ENCODE measurements at places on chromosomes 6 and 20.

DNA sequence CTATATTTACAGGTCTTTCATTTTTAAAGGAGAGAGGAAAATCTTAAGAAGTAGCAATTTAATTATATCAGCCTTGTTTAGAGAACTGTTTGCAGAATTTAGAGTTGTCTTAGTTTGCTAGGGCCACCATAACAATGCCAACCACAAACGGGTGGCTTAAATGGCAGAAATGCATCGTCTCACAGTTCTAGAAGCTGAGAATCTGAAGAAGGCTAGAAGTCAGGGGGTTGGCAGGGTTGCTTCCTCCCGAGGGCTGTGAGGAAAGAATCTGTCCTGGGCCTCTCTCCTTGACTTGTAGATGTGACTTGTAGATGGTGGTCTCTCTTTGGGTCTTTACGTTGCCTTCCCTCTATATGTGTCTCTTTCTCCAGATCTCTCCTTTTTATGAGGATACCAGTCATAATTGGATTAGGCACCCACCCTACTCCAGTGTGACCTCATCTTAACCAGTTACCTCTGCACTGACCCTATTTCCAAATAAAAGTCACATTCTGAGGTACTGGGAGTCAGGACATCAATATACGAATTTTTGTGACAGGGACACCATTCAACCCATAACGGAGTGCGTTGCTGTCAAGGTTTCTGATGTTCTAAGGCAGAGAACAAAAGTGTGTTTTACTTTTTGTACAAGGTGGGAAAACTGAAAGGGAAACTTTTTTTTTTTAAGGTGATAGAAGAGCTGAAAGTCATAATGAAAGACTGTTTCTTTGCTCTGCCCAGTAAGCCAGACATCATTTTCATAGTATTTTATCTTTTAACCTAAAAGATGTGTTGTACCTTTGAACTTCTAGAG lies 84.4 kb downstream of the SAMD3 start:
- no peak for DNase-seq

GRCh38 chr6:90406957-90407356 lies 110.3 kb upstream of the BACH2 start:
- no peak for DNase-seq

DNA sequence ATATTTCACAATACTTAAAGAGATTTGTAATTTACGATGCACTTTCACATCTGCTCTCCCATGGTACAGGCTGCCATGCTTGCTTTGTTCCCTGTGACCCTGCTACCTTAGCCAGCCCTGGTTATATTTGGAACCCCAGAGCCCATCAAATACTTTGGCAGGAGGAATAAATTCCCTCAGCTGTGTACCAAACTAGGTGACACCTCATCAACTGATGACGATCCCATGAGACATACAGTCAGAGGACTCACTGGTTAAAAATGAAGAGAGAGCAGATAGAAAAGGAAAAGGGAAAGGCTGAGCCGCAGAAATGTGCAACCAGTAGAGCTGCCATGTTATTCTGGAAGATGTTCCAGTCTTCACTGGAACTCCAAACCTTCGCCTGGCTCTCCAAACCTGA lies 120.0 kb downstream of the SIM1 start:
- no peak for DNase-seq

GRCh38 chr6:7537565-7538174 lies 3.8 kb upstream of the DSP start:
- no peak for DNase-seq

DNA sequence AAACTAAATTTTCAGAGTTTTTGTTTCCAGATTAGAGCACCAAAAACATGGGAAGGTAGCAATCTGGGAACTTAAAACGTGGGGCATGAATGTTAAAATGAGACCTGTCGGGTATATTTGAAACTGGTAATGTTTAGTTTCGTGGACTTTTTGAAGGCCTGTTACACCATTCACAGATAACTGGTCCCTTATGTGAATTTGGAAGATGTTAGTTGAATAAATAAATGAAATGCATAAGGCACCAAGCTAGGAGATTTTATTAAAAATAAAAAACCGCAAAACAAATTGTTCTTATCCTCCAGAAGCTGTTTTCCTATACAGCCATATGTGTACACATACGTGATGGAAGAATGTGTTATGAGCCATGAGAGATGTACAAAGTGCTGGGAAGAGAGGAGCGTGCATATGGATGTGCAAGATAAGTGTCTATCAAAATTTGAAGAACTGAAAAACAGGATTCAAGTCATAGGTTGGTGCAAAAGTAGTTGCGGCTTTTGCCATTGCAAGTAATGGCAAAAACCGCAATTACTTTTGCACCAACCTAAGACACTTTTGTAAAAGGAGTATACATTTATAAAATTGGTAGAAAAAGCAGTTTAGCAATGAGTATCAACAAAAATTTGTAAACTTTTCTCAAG lies 700 bp upstream of the MCUR1 start:
- no peak for DNase-seq

DNA sequence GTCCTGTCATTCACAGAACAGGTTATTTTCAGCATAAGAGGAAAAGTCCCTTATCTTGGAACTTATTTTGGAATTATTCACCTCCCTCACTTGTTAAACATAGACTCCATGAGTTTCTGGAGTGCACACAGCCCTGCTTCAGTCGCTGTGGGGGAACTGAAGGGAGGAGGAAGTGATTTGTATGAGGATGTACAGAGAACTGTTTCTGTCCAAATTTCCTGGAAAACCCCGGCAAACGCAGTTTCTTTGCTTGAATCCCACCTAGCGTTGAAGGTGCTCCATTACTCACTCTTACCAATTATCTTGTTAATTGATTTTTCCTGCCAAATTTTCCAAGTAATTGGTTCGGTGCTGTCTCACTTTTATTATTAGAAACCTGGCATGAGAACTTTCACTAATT lies 78.0 kb upstream of the AGPAT4 start:
- DNase-seq = no peak

DNA sequence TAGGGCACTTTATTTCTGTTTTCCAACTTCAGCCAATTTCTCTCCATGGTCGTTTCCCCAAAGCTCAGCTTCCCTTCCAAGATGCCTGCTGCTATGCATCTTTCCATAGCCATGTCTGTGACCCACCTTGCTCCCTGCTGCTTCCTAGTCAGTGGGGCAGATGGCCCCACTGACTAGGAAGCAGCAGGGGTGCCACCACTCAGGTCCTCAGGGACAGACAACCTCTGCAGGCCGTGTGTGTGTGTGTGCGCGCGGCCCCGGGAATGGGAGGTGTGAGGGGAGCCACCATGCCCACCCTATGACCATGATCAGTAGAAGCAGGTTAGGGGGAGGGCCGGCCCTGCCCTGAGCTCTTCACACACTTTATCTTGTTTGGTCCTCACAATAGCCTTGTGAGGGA lies 2.7 kb upstream of the IP6K3 start:
- DNase-seq = no peak

DNA sequence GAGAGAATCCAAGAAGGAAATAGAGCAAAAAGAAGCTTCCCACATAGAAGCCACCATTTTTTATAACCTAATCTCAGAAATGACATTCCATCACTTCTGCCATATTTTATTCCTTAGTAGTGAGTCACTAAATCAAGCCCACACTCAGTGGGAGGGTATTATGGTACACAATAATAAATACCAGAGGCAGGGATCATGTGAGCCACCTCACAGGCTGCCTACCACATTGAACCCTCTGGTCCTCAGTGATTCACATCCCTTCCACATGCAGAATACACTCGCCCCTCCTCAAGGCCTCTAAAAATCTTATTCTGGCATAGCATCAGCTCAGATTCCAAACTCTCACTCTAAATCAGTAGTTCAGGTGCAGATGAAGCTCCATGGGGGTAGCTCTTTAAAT lies 49.4 kb downstream of the TMC2 start:
- DNase-seq = no peak

DNA sequence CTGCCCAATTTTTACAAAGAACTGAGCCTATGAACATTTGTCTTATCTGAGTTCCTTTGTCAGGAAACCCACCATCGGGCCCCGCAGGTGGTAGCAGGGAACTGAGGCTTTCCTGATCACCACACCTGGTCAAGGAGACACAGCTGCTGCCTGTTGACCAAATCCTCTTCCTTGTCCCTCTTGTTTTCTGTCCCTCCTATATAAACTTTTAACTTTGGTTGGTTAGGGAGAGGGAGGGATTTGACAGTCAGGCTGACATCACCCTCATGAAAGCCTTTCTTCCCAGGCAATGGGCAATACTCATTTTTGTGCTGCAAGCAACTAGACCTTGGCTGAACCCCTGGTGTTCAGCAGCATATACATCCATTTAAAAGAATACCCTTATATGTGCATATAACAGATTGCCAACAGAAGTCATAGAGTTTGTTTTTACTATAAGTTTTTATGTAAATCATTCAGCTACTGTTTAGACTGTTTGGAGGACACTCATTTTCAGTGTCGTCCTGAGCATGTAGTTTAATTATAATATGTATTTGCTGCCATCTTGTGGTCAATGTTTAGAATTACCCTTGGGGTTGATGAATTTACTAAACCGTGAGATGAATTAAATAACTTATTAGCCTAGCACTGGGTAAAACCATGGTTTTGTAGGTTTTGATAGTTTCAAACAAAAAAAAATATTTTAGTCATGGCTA lies 17.0 kb downstream of the CRISP1 start:
- no peak for DNase-seq

- DNase-seq = no peak
These were observed 62.6 kb downstream of the GINS1 start for GRCh38 chr20:25470045-25470444.

- no peak for DNase-seq
These were observed 248.4 kb upstream of the HSF2 start for GRCh38 chr6:122151066-122151465.

DNA sequence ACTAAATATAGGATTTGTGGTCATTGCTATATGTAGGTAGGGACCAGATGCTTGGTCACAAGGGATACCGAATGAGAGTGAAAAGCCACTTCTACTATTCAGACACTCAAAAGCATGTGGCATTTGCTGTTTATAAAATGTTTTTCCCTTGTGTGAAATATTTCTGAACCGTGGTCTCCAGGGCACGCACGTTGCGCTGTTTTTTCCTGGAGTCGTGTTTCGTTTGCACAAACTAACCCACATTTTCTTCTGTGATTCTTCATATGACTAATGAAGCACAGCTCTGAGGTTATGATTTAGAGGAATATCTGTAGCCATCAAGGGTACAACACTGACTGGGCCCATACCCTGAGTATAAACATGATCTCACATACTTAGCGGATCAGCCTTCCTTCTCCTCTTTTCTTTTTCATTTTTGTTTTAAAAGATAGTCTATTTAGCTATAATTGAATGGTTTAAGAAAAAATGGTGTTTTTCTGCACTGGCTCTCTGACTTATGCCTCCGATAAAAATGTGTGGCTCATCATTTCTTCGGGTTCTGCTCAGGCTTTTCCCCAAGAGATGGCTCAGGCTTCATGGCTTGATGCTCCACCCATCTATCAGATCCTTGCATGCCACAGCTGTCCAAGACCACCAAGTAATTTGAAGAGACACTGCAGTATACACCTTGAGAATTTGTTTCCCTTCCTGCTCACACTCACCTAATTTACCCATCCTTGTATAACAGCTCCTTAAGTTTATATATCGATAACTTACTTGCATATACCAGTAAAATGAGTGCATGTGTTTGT lies 59.9 kb upstream of the HBS1L start:
- no peak for DNase-seq

- no peak for DNase-seq
These were observed 37.1 kb upstream of the RIN2 start for GRCh38 chr20:19720991-19721390.

DNA sequence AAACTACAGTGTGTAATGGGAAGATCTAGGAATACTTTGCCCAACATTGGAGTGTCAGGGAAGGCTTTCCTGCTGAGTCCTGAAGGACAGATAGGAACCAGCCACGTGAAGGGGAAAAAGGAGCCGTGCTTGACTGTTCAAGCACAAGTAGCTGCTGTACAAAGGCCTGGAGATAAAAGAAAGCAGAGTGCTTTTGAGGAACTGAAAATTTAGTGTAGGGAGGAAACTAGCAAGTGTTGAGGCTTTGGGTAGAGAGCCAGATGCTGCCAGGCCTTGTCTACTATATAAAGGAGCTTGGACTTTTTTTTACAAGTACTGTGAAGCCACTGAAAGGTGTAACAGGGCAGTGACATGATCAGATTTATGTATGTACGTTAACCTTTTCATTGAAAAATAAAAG lies 39.0 kb downstream of the DSE start:
- DNase-seq = no peak

DNA sequence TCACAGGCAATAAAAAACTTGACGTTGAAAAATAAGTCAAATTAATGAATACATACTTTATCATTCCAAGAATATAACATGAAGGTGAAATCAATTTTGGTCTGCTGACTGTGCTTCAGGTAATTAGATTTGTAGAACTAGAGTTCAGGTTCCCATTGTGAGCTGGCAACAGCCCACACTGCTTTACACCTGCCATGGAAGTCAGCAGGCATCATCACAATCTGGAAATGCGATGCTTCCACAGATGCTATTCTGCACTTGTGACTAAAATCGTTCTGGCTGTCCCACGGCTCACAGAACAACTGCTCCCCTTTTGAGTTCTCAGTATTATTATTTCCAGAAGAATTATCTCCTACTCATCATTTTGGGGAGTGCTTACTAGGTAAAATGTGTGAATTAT lies 62.6 kb upstream of the THEMIS start:
- DNase-seq = no peak

DNA sequence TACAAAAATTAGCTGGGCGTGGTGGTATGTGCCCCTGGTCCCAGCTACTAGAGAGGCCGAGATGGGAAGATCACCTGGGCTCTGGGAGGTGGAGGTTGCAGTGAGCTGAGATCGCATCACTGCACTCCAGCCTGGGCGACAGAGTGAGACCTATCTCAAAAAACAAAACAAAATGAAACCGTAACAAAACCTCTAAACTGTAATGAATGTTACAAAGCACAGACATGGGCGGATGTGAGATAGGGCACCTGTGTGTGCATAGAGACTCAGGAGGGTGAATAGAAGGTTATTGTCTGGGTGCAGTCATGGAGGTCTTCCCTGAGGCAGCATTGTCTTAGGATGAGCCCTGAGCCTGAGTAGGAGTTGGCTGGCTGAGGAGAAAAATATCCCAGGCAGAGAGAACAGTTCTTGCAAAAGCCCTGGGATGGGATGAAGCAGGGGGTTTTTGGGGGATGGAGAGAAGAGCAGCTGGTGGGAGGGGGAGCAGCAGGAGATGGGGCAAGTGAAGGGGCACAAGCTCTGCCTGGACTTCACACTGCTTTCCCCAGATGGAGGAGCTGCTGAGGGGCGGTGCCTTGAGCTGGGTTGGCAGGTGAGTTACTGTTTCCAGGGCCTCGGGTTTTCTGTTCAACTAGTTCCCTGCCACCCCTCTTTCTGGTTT lies 5.2 kb downstream of the BCAS4 start:
- no peak for DNase-seq

DNA sequence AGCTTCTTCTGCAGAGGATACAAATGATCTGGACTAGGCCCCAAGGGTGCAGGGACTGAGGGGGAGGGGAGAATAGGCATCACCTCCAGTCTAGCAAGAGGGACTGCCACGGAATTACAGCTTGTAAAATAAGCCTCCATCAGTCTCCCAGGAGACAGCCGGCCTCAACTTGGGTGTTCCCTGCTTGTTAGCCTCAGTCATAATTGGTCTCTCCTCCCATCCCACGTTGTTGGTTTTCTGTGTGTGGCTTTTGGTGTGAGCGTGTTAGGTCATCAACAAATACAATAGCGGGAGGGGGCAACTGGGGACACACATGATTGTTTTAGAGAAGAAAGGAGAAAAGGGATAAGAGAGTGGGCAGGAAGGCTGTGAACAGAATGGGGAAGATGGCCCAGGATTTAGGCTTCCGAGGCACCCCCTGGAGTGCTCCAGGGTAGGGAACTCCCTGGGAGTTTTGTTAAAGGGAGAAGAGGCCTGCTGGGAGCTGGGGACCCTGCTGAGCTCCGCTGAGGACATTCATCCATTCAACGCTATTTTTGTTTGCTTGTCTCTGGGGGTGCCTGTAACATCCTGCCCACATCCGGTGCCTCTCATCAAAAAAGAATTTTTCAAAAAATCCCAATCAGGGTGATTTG lies 9.2 kb downstream of the FOXA2 start:
- no peak for DNase-seq

Measured in sciatic nerve (tissue), 2 donors.